ENCODE measurements at places on chromosomes 7 and 10.

GRCh38 chr10:17240096-17240495, 12.1 kb downstream of the VIM start:
- DNase-seq, result no peak

DNA sequence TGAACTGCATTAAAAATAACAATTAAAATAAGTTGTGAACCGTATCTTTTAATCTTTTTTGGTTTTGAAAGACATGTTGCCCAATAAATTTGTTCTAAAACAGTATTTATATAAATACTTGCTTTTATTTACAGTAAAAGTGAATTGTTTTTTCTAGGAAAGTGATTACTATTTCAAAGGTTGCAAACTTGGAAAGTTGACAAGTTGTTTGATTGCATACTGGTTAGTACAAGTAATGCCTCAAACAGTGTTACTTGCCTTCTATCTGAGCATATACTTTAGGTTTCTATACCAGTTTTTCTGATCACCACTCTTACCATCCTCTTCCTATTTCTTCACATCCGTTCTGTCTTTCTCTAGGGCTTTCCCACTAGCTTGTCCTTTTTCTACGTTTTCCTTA, 212.6 kb downstream of the FOXP2 start:
- DNase-seq, result no peak

DNA sequence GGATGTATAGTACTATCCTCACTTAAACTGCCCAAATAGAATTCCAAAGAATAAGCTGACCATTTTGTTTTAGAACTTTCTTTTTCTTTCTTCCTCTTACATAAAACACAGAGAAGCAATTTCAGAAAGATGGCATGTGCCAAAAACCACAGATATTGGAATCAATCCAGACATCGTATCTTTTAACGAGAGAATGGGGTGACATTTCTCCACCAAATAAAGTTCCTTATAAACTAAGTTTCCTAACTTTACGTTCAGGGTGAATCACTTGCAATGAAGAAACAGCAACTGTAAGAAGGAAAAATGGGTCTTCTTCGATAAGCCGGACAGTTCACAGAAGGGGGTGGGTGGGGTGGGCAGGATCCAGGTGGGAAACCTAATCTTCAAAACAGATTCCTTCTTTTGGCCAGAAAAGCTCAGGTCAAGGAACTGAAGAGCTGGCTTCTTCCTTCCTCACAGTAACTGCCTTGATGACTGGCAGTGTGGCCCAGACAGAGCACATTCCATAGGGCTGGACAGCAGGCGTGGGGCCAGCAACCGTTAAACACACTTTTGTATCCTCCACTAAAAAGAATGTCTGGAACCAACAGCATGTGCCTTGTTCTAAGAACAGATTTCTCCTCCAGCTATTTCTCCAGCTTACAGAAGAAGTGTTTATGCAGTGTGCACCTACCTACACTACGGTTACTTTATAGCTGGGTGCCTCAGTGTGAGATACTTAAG, 31.5 kb downstream of the CREB3L2 start:
- DNase-seq, result no peak

DNA sequence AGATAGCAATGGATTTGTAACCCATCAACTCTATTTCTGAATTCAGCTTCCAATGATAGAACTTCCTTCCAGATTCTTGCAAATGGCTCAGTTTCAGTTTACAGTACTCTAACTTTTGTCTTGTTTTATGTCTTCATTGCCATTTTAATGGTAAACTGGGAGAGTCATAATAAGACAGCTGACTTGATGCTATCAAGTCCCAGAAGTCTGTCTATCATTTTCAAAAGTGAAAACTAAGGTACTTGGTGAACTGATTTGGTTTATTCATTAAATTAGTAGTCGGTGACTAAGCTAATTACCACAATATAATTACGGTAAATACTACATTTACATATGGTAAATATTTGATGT, 25.0 kb downstream of the RTKN2 start:
- DNase-seq, result no peak

DNA sequence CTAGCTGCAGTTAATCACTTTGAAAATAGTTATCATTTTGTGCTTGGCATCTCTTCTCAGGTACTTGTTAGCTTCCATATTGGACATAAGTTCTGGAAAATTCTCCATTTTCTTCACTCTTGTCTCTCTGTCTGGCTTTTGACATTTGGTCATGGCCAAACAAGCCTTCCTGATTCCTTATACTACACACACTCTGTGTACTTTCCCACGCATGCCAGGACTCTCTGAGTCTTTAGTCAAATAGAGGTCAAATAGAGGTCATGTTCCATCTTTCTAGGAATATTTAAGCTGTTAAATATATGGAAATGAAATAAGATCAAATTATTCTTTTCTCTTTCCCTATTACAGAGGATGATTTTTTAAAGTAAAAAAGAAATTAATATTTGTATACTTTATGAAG, 235.5 kb upstream of the PLXDC2 start:
- no peak for DNase-seq

DNA sequence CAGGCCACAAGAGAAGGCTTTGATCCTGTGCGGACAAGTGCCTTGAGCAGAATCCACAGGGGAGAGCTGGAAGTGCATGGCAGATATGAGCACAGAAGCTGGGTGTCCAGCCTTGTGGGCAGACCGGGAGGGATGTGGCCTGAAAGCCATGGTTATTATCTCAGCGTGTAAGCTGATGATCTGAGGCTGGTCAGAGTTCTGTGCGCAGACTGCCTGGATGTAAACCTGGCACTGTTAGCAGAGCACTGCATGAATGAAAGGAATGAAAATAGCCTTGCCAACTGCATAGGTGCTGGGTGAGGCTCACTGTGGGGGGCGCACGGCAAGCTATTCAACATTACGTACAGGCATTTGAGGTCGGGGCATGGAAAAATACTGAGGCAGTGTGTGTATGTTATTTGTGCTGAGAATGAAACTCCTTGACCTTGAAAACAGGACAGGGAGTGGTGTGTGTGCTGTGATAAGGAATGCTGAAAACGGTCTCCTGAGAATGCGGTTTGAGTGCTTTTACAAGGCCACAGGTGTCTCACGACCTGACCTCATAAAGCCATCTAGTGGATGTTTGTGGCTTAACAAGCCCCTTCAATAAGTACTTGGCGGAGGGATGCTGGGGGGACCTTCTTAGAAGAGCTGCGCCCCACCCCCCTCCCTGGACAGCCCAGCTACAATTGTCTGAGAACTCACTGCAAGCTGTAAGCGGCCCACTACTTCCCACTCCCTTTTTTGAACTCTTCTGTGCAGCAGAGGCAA, 18.7 kb downstream of the AKR1C1 start:
- DNase-seq, result peak; percentile 89

- DNase-seq, result no peak
Measured at GRCh38 chr10:82160307-82160706, 285.3 kb downstream of the NRG3 start.

- peak; percentile 90 for DNase-seq
Measured at GRCh38 chr10:69866688-69867461, 65.2 kb downstream of the COL13A1 start.

- no peak for DNase-seq
Measured at GRCh38 chr10:86244297-86245014, 122.1 kb downstream of the GRID1 start.

GRCh38 chr10:10520491-10521385, 496.9 kb upstream of the CELF2 start:
- no peak for DNase-seq

DNA sequence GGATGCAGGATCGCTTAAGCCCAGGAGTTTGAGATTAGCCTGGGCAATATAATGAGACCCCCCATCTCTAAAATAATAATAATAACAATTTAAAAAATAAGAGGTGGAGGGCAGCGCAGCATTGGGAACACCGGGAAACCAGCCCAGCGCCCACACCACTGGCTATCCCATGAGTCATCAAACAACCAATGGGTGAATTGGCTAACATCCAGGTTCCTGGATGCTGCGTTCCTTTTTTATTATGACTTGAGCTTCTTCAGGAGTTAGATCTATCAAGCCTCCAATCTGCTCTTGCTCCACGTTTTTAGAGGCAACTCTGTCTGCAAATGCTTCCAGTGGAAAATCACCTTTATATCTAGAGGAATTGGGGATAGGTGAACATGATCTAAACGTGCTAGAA, 10.0 kb upstream of the LRRC4 start:
- DNase-seq, result no peak

DNA sequence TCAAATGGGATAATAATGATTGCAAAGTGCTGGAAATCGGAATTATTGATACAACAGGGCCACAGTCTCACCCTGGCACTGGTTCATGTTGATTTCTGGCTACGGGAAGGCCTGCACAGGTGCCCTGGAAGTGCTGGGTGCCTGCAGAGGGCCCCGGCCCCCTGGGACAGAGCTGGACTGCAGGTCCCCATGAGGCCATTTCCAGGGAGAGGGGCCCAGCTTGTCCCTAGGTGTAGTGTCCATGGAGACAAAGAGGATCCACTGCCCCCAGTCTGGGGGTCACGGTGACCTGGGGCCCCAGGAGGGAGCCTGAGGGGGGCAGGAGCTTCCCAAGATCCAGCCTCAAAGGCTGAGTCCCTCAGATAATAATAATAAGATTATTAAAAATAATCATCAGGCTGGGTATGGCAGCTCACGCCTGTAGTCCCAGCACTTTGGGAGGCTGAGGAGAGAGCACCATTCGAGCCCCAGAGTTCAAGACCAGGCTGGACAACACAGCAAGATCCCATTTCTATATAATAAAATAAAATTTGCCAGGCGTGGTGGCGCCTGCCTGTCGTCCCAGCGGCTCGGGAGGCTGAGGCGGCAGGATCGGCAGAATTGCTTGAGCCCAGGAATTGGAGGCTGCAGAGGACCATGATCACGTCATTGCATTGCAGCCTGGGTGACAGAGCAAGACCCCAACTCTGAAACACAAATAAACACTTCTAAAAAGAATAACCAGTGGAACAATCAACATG, 98.1 kb downstream of the MICALL2 start:
- no peak for DNase-seq

DNA sequence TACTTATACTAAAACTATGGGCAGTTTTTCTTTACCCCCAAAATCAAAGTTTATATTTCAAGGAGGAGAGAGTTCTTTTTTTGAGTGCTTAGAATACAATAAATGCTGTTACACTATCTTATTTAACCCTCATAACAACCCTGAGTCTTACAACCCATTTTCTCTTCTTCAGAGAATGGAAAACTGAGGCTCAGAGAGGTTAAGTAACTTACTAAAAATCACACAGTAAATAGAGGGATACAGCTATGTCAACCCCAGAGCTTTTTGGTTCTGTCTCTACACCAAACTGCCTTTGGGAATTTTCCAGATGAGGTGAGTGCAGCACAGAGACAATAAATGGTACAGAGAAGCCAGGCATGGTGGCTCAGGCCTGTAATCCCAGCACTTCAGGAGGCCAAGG, 25.6 kb upstream of the PIK3AP1 start:
- DNase-seq, result no peak

- DNase-seq, result no peak
Measured at GRCh38 chr10:36506697-36507496, 618.5 kb upstream of the ANKRD30A start.

DNA sequence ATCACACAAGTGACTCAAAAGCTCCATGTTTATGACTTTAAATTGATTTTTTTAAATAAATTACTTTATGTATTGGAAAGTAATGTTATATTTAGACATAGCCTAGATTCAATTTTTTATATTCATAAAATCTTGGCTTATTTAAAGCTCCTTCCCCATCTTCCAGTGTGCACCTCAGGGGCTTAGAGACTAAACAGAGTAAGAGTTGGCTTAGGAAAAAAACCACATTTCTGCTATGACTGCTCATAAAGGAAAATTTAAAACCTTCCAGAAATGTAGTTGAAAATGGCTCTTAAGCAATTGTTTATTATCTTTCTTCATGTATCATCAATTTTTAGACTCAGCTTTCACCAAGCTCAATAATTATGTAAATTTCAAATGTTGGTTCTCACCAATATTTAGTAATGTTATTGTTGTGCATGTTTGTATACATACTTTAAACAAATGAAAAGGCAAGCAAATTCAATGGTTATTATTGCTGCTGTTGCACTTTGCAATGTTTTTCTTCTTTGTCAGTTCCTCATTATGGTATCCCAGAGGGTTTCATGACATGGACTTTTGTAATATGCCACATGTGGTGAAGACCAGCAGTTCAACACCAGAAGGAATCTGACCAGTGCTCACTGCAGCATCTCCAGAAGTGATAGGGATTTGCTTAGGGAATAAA, 700.1 kb upstream of the ANKRD30A start:
- no peak for DNase-seq

DNA sequence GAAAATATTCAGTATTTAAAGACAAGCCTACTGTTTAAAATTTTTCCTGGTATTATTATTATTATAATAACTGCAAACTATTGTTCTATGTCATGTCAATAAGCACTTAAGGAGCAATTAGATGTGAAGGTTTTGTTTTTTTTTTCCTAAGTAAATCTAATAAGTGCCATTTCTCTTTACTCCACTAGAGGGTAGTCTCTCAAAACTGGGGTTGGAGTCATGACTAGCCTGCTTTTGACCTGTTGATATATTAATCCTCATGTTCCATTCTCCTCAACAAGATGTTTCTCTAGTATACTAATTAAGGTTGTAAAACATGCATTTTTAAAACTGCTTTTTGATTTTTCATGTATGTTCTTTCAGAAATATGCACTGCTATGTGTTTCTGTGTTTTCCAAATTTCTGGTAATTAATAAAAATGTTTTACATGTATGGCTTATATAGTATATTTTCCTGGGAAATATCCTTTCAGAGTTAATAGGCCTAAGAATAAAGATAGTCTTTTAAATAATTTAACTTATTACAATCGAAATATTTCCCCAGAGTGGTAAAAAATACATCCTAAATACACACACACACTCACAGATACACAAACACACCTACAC, 1.0 kb upstream of the LRRN3 start:
- peak; percentile 56 for DNase-seq

GRCh38 chr7:130154131-130154500, 51.1 kb downstream of the TMEM209 start:
- no peak for DNase-seq

DNA sequence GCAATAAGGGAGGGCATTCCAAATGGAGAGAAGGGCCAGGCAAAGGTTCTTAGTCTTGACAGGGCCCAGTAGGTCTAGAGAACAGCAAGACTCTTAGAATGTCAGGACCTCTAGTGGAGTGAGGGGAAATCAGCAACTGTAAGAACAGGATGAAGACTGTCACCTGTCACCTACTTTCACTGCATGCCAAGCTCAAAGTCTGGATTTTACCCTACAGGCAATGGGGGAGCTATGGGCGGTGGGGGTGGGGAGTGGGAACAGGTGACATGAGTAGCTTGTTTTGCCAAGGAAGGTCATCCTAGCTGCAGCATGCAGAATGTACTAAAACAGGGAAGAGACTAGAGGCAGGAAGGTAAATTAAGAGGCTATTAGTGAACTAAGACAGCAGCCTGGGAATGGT, 18.3 kb downstream of the GOT1 start:
- DNase-seq, result peak; percentile 56

- DNase-seq, result no peak
Measured at GRCh38 chr7:91609525-91609924, 271.0 kb downstream of the MTERF1 start.

- DNase-seq, result peak; percentile 15
Measured at GRCh38 chr10:33939892-33940291, 605.4 kb upstream of the NRP1 start.
